ENCODE measurements at places on chromosomes 6 and 20. TPM values are rescaled to one million over a fixed set of nuclear protein-coding genes. Genes with fewer than 3 reads are reported as not detected.

TMEM244 gene
- total RNA-seq: not detected

DNA sequence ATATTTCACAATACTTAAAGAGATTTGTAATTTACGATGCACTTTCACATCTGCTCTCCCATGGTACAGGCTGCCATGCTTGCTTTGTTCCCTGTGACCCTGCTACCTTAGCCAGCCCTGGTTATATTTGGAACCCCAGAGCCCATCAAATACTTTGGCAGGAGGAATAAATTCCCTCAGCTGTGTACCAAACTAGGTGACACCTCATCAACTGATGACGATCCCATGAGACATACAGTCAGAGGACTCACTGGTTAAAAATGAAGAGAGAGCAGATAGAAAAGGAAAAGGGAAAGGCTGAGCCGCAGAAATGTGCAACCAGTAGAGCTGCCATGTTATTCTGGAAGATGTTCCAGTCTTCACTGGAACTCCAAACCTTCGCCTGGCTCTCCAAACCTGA is 120.0 kb downstream of the SIM1 start:
- H3K4me3 ChIP-seq: no peak overlapping the region
- no peak for DNase-seq
- no peak overlapping the region for H3K27ac ChIP-seq

- H3K4me3 ChIP-seq: no peak overlapping the region
- H3K27ac ChIP-seq: no peak overlapping the region
- no peak for DNase-seq
Observed at GRCh38 chr6:41277605-41278004, 8.9 kb downstream of the TREM1 start.

GRCh38 chr6:85580878-85581267 is 12.8 kb downstream of the SNX14 start:
- no peak overlapping the region for H3K4me3 ChIP-seq
- no peaks in the 10 kb centered on the region for H3K27me3 ChIP-seq
- H3K36me3 ChIP-seq: peaks cover 36% of the 10 kb centered on the region
- DNase-seq: no peak

DNA sequence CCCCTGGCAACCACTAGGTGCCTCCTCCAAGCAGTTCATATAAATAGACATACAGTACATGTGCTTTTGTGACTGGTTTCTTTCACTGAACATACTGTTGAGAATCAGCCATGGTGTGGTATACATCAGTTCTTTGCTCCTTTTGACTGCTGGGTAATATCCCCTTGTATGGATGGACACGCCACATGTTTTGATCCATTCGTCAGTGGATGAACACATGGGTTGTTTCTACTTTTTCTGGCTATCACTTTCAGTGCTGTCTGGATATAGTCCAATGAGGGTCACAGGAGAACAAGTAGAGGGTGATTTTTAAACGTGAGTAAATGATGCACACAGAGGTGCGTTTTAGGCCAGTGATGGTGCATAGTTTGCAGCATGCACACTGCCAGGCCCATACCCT is 183.9 kb downstream of the FOXA2 start:
- DNase-seq: no peak
- H3K4me3 ChIP-seq: no peak overlapping the region
- H3K36me3 ChIP-seq: no peaks in the 10 kb centered on the region
- H3K27me3 ChIP-seq: peaks cover 31% of the 10 kb centered on the region
- peaks cover 23% of the 10 kb centered on the region for H3K4me1 ChIP-seq

CCN2 gene
- total RNA-seq: 75.5 TPM

Measured in type B pancreatic cell (in vitro differentiated cells).